Renal pelvis (tissue), 12 donors: ENCODE measurements at places on chromosomes 5 and 9. TPM values are rescaled to one million over a fixed set of nuclear protein-coding genes. Genes with fewer than 3 reads are reported as not detected.
A peak's percentile ranks its signal among the peaks of the same experiment; 100 is the strongest.

- peak; percentile 4 for DNase-seq
Measured at GRCh38 chr5:155455791-155456514, 442.4 kb downstream of the KIF4B start.

GRCh38 chr5:10091701-10092100 is 158.0 kb downstream of the ATPSCKMT start:
- DNase-seq = no peak

DNA sequence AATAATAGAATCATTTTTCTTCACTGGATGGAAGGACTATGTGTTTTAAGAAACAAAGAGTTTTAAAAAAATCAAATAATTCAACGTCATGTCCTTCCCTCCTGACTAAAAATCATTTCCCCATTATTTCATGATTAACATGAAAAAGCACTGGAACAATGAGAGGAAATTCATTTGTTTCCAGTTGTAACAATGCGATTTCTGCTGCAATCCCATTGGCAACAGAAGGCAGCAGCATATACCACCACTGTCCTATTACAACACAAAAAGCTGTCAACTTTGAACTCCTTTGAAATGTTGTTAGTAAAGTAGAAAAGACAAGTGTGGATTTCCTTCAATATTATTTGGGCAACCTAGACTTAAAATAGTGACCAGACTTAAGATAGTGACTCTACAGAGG is 3.1 kb downstream of the C5orf63 start:
- DNase-seq = no peak

DNA sequence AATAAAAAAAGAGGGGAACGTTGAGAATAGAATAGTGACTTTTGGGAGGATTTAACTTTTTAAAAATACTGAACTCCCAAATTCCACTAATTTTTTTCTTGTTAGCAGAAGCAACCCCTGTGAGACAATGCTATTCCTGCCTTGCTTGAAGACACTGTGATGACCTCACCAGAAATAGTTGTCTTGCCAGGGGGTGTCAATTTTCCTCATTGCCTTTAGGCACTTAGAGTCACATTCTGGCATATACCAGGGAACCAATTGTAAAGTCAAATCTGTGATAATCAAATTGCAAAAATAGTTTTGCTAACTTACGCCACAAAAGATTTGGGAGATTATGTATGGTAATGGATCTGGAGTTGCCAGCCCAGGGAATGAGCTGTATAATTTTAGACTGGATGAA is 42.8 kb upstream of the RPS23 start:
- no peak for DNase-seq

GRCh38 chr9:71676460-71676859 is 91.9 kb downstream of the CEMIP2 start:
- DNase-seq = no peak

Gene MCC
- polyA plus RNA-seq = 28.1 TPM

Gene CTXN3
- polyA plus RNA-seq = not detected
